ENCODE measurements at places on chromosomes 11 and 22. TPM values are rescaled to one million over a fixed set of nuclear protein-coding genes. Genes with fewer than 3 reads are reported as not detected.

VSTM5 gene
- total RNA-seq, result not detected

TMEM223 gene
- 14.8 TPM for total RNA-seq

DNA sequence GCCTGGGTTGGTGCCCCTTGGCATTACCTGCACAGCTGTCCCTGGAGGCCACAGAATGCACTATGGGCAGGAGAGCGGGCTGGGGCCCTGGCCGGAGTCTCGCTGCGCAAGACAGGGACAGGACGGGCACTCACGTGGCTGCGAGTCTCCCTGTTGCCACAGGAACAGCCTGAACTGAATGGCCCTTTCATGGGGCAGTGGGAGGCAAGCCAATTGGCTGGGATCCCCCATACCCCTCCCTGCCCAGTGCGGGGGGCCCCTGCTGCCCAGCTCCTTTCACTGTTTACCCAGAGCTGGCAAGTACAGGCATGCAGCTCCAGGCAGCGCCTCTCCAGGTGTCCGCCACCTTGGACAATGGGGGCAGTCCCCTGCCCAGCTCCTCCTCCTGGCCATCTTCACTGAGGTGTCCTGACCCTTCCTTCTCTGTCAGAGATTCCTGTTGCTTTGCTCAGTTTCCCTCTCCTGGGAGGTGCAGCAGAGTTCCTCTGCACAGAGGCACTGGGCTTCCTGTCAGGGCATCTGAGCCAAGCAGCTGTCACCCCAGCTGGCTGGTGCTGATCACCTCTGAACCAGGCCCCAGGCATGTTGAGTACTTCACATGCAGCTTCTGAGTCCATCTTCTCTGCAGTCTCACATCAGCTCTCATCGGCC lies 5.2 kb downstream of the USP2 start:
- DNase-seq, result peak; percentile 76
- H3K36me3 ChIP-seq, result no peaks in the 10 kb centered on the region
- H3K27ac ChIP-seq, result peak overlapping the region; percentile 0
- no peaks in the 10 kb centered on the region for H3K27me3 ChIP-seq
- peaks cover 25% of the 10 kb centered on the region for H3K4me1 ChIP-seq
- no peak overlapping the region for H3K4me3 ChIP-seq

- H3K4me3 ChIP-seq, result no peak overlapping the region
- no peaks in the 10 kb centered on the region for H3K27me3 ChIP-seq
- no peaks in the 10 kb centered on the region for H3K4me1 ChIP-seq
- DNase-seq, result no peak
- H3K36me3 ChIP-seq, result no peaks in the 10 kb centered on the region
Measured at GRCh38 chr22:30104501-30105156, 24.4 kb downstream of the HORMAD2 start.

BBOX1 gene
- total RNA-seq, result not detected

DNA sequence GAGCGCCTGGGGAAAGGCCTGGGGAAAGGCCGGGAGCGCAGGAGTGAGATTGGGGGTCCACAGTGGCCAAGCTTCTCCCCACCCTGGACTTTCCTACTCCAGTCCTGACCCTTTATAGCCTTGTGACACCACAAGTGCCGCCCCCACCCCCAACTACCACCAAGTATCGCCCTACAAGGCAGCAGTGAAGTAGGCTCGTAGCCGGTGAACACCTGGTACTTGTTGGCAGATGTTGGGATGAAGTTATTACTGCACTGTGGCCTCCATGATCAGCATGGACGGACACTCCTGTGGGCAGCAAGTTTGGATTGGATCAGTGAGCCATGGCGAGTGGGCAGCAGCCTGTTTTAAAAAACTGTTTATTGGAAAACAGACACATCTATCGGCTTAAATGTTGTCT lies 45.0 kb downstream of the EIF3F start:
- no peak overlapping the region for H3K27ac ChIP-seq
- no peaks in the 10 kb centered on the region for H3K27me3 ChIP-seq
- no peaks in the 10 kb centered on the region for H3K36me3 ChIP-seq
- DNase-seq, result no peak

GRCh38 chr11:68127714-68128681 lies 6.8 kb upstream of the CHKA start:
- H3K36me3 ChIP-seq, result no peaks in the 10 kb centered on the region
- no peaks in the 10 kb centered on the region for H3K27me3 ChIP-seq
- peak; percentile 90 for DNase-seq
- H3K27ac ChIP-seq, result peak overlapping the region; percentile 83
- peaks cover 19% of the 10 kb centered on the region for H3K4me1 ChIP-seq

GAS2L1 gene
- total RNA-seq, result 27.2 TPM

CHADL gene
- 3.4 TPM for total RNA-seq

- no peaks in the 10 kb centered on the region for H3K27me3 ChIP-seq
- no peak overlapping the region for H3K4me3 ChIP-seq
- H3K27ac ChIP-seq, result no peak overlapping the region
- no peaks in the 10 kb centered on the region for H3K36me3 ChIP-seq
Measured at GRCh38 chr11:23405350-23405937, 545.2 kb upstream of the CCDC179 start.

GRCh38 chr11:58567889-58568512 lies 7.7 kb downstream of the LPXN start:
- H3K4me1 ChIP-seq, result peaks cover 18% of the 10 kb centered on the region
- no peaks in the 10 kb centered on the region for H3K27me3 ChIP-seq
- no peak overlapping the region for H3K4me3 ChIP-seq
- peaks cover 35% of the 10 kb centered on the region for H3K36me3 ChIP-seq

DNA sequence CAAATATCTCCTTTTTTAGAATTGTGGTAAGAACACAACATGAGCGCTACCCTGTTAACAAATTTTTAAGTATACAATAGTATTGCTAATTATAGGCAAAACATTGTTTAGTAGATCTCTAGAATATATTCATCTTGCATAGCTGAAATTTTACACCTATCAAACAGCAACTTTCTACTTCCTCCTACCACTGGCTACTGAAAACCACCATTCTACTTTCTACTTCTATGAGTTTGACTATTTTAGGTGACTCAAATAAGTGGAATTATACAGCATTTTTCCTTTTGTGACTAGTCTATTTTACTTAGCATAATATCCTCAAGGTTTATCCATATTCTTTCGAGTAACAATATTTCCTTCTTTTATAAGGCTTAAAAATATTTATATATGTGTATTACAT lies 128.4 kb downstream of the FAM76B start:
- H3K4me1 ChIP-seq, result no peaks in the 10 kb centered on the region
- no peaks in the 10 kb centered on the region for H3K36me3 ChIP-seq
- DNase-seq, result no peak
- H3K4me3 ChIP-seq, result no peak overlapping the region

- no peak overlapping the region for H3K4me3 ChIP-seq
- H3K36me3 ChIP-seq, result no peaks in the 10 kb centered on the region
- H3K27me3 ChIP-seq, result no peaks in the 10 kb centered on the region
- H3K27ac ChIP-seq, result no peak overlapping the region
- no peak for DNase-seq
Measured at GRCh38 chr22:26789951-26790350, 132.6 kb downstream of the MIAT start.

DNA sequence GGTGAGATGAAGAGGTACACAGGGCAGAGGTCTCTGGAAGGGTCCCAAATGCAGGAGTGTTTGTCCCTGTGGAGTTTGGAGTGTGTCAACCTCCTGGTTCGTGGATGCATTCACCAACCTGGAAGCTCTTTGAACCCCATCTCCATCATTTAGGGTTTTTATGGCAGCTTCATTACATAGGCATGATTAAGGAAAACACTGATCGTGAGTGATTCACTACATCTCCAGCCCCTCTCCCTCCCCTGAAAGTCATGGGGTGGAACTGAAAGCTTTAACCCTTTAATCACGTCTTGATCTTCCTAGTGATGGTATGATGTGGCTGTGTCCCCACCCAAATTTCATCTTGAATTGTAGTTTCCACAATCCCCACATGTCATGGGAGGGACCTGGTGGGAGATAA lies 19.8 kb upstream of the INCENP start:
- peak overlapping the region; percentile 60 for H3K27ac ChIP-seq
- H3K4me3 ChIP-seq, result no peak overlapping the region
- H3K27me3 ChIP-seq, result no peaks in the 10 kb centered on the region
- DNase-seq, result no peak
- H3K4me1 ChIP-seq, result peaks cover 25% of the 10 kb centered on the region
- no peaks in the 10 kb centered on the region for H3K36me3 ChIP-seq

DNA sequence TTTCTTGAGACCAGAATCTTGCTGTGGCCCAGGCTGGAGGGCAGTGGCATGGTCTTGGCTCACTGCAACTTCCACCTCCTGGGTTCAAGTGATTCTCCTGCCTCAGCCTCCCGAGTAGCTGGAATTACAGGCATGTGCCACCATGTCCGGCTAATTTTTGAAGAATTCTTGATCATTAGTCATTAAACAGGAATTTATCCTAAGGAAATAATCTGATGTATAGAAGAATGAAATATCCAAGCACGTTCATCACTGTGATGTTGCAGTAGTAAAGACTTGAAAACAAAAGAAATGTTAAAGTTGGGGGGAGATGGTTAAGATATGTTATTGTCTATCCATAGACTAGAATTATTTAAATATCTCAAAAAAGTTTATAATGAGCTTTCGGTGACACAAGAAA lies 23.6 kb downstream of the CBL start:
- H3K4me1 ChIP-seq, result no peaks in the 10 kb centered on the region
- H3K27ac ChIP-seq, result no peak overlapping the region
- DNase-seq, result no peak
- H3K27me3 ChIP-seq, result no peaks in the 10 kb centered on the region
- no peak overlapping the region for H3K4me3 ChIP-seq

OR4X1 gene
- not detected for total RNA-seq

DNA sequence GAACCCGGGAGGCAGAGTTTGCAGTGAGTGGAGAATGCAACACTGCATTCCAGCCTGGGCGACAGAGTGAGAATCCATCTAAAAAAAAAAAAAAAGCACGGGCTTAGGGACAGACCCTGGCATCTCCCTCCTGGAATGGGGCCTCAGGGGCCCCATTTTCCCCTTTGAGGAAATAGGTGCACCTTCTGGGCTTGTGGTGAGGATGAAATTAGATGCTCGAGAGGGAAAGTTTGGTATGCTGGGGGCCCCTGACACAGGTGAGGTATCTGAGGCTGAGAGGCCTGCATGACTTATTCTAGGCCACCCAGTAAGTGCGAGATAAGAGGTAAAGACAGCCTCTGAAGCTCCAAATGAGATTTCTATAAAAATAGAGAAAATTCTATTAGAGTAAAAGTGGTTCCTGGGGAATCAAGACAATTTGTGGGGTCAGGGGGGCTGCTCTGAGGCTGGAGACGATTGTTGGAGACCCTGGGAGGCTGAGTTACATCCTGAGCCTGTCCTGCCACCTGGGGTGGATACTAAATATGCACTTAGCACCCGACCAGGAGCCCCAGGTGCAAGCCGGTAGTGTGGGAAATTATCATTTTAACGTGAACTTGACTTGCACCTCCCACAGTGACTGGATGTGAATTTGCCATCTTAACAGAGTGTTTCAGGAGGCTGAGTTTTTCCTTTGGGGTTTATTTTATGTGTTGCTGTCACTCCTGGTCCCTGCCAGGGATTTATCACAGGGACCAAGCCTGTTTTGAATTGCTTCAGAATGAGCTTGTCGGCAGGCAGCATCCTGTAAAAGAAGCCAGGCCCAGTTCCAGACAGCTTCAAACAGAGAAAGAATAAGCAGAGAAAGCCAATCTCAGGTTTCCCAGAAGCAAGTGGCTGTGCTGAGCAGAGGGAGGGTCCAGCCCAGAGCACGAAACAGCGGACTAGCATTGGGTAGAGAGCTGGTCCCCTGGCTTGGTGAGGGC lies 48.4 kb upstream of the TSKU start:
- no peaks in the 10 kb centered on the region for H3K36me3 ChIP-seq
- H3K4me1 ChIP-seq, result peaks cover 9% of the 10 kb centered on the region
- H3K27ac ChIP-seq, result no peak overlapping the region
- no peak overlapping the region for H3K4me3 ChIP-seq
- no peaks in the 10 kb centered on the region for H3K27me3 ChIP-seq

DNA sequence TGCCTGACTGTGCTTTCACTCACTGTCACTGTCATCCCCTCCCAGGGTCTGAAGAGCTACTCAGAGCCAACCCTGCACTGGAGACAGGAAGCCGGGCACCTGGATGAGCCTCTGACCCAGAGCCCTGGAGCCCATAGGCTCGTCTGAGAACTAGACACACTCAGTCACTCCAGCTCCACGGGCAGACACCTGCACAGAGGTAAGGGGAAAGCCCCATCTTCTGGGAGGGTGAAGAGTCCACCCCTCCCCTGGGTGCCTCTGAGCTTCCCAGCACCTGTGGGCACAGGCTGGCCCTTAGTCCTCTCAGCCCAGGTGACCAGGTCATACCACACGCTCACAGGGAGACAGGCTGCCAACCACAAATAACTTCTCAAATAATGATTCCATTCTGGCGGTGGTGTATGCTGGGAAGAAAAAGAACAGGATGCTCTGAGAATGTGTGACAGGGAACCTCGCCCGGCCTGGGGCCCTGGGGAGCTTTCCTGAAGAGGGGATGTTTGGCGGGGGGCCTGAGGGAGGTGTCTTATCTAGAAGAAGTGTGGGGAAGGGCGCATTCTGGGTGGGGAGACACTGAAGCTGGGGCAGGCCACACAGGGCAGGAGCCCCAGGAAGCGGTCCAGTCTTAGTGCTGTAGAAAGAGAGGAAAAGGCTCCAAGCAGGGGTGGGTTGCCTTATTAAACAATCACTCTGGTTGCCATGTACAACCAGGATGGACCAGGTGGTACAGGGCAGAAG lies 5.3 kb downstream of the CCDC157 start:
- no peak overlapping the region for H3K4me3 ChIP-seq
- H3K36me3 ChIP-seq, result no peaks in the 10 kb centered on the region
- H3K27me3 ChIP-seq, result no peaks in the 10 kb centered on the region
- DNase-seq, result no peak

GRCh38 chr22:27445881-27446280 lies 355.7 kb downstream of the MN1 start:
- H3K27me3 ChIP-seq, result peaks cover 7% of the 10 kb centered on the region
- H3K36me3 ChIP-seq, result no peaks in the 10 kb centered on the region
- H3K4me3 ChIP-seq, result no peak overlapping the region
- no peak for DNase-seq
- no peak overlapping the region for H3K27ac ChIP-seq

GRCh38 chr11:57546869-57547475 lies 9.6 kb downstream of the SMTNL1 start:
- peak; percentile 20 for DNase-seq
- H3K27ac ChIP-seq, result no peak overlapping the region
- no peaks in the 10 kb centered on the region for H3K4me1 ChIP-seq
- H3K36me3 ChIP-seq, result peaks cover 35% of the 10 kb centered on the region

MUC6 gene
- not detected for total RNA-seq

DNA sequence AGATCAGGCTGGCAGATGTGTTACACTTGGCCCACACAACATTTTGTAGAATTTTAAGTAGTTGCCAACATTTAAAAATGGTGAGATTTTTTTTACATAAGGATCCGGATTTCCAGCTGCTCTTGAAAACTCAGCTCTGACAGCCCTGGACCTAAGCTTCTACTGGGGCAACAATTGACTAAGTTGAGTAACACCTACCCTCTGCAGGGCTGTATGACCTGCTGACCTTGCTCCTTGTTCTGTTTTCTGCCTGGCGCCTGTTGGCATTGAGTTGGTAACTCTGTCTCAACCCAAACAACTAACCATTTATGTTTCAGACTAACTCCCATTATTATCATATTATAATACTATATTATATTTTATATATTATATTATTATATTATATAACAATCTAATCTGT lies 21.1 kb upstream of the LRRC55 start:
- H3K27me3 ChIP-seq, result no peaks in the 10 kb centered on the region
- H3K27ac ChIP-seq, result no peak overlapping the region
- H3K4me3 ChIP-seq, result no peak overlapping the region
- no peaks in the 10 kb centered on the region for H3K4me1 ChIP-seq
- DNase-seq, result no peak

- H3K4me3 ChIP-seq, result no peak overlapping the region
- H3K27me3 ChIP-seq, result no peaks in the 10 kb centered on the region
- H3K36me3 ChIP-seq, result no peaks in the 10 kb centered on the region
- H3K27ac ChIP-seq, result no peak overlapping the region
Measured at GRCh38 chr11:110691926-110692325, 20.3 kb downstream of the ARHGAP20 start.
